ENCODE measurements at places on chromosomes 1 and 21.

DNA sequence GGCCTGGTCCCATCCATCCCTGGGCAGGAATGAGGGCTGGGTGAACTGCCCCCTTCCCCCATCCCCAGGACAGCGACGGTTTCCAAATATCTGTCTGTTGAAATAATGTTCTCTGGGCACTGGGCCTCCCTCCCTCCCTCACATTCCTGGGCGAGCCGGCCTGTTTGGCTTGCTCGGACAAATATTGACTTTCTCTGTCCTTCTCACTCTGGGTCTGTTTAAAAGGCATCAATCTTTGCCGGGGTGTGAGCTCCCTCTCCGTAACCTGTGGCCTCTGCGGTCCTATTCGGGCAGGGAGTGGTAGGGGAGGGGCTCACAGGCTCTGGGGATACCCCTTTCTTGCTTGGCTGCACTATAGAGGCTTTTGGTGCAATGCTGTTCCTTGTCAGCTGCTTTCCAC lies 40.2 kb downstream of the FOXD2 start:
- DNase-seq: no peak

DNA sequence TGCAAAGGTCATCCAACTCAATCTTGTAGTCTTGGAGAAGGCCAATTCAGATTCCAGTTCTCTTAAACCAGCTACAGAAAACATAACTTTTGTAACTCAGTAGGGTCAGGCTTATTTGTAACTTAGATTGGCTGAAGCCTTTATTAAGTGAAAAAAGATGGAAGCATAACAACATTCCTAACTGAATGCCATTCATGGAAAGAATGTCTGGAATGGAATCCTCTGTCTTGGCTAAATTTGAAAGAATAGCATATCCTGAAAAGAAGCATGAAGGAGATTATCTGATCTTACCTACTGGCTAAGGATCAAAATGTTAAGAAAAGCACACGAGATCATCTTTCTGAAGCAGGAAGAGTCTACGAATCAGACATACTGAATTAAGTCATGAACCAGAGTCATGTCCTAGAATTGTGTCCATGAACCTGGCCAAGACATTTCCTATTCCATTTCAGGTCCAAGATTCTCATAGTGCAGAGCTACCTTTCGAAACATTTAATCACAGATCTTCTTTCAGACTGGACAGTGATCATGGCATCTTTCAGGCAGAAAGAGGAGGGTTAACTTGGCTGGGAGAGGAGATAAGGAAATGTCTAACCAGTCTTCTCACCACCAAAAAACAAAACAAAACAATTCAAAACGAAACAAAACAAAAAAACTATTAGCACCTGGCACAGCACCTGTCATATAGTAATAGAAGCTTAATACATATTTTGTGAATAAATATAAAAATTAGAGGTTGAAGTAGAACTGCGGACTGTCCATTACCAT lies 75.6 kb downstream of the XCL2 start:
- no peak for DNase-seq

DNA sequence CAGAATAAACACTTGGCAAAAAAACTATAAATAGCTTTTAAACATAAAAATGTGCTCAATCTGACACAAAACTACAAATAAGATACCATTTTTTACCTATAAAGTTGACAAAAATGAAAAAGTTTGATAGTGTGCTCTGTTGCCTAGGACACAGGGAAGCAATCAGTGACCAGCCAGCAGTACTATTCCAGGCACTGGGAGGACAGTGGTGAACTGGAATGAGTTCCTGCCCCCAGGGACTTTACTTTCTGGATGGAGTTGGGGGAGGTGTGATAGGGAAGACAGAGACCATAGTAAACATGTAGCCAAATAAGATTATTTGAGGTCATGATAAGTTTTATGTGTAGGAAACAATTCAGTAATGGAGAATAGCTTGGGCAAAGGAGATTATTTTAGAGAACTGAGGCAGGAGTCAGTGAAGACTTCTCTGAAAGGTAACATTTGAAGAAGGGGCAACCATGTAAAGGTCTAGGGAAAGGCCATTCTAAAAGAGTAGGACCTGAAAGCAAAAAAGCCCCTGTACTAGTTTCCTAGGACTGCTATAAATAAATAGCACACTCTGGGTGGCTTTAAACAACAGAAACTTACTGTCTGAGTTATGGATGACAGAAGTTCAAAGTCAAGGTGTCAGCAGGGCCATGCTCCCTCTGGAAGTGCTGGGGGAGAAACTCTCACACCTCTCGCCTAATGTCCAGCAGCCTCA lies 42.0 kb downstream of the EEIG2 start:
- no peak for DNase-seq

DNA sequence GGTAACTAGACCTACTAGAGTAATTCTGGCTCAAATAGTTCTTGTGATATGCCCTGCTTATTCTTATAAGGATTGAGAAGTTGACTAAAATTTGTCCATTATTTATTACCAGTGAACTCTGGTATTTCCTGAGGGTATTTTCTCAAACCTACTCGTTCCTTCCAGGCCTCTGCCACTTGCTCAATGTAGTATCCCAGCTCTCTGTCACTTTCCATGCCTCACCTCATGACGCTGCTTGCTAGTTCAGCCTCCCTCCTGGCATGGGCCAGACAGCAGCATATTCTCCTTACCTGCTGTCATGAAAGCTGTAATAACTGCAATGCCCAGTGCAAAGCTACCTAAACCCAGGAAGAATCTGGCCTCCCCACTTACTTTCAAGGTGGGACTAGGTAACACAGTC lies 602.9 kb upstream of the ADAMTS5 start:
- no peak for DNase-seq

GRCh38 chr1:201990427-201990826 lies 8.0 kb downstream of the RNPEP start:
- DNase-seq: no peak

DNA sequence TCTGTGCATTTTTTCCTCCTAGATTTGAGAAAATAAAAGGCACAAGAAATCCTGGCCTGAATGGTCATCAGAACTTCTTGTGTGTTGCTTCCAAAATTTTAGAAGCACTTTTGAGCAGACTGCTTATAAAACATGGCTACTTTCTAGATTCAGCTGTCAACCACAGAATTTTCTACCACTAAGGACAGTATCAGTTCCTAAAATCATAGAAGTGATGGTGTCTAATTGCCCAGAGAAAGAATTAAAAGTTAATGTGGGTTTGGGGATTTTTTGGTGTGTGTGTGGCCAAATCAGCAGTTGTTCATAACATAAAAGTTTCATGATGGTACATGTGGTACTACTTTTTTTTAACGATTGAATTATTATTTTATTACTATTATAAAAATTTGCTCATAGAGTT lies 171.4 kb upstream of the SNX7 start:
- DNase-seq: no peak

DNA sequence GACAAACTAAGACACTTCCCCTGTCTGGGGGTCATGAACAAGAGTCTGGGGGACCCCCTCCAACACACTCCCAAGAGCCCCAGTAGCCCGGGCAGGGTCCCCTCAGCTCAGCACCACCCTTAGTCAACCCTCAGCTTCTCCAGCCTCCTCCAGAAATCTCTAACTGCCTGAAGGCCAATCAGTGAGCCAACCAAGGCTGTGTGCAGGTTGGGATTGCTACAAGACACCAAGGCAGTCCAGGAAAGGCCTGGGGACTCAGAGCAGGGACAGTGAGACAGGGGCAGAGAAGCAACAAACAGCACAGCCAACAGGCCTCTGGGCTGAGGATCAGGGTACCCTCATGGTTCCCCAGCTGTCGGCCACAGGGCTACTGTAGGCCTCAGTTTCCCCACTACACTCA lies 13.3 kb downstream of the SMIM12 start:
- DNase-seq: no peak

DNA sequence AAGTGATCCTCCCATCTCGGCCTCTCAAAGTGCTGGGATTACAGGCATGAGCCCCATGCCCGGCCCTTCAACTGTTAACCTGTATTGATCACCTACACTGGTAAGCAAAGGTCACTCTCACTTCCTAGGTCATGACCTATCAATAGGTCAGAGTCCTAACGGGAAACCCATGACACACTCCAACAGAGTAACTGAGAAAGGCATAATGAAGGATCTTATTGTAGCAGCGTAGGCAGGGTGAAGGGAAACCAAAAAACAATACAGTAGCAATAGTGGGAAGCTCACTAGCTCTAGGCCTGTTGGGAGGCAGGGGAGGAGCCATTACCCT lies 19.5 kb upstream of the IFNAR1 start:
- DNase-seq: no peak

DNA sequence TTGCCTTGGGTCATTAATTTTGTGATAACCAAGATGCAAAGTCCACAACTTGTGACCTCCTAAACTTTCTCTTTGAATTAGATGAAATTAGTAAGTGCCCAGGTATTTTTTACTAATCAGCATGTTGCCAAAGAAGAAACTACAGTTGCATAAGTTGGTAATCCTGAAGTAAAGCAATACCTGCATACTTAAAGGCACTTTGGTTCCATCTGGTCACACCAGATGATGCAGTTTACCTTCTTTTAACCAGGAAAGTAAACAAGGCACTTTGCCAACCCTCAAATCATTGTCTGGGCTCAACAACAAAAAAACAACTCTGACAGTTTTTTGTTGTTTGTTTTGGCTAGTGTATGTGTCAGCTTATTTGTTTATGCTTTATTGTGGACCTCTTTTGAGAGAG lies 55.5 kb upstream of the DYNLT5 start:
- DNase-seq: no peak

- DNase-seq: no peak
Observed at GRCh38 chr1:77776007-77776700, 3.3 kb upstream of the MIGA1 start.

DNA sequence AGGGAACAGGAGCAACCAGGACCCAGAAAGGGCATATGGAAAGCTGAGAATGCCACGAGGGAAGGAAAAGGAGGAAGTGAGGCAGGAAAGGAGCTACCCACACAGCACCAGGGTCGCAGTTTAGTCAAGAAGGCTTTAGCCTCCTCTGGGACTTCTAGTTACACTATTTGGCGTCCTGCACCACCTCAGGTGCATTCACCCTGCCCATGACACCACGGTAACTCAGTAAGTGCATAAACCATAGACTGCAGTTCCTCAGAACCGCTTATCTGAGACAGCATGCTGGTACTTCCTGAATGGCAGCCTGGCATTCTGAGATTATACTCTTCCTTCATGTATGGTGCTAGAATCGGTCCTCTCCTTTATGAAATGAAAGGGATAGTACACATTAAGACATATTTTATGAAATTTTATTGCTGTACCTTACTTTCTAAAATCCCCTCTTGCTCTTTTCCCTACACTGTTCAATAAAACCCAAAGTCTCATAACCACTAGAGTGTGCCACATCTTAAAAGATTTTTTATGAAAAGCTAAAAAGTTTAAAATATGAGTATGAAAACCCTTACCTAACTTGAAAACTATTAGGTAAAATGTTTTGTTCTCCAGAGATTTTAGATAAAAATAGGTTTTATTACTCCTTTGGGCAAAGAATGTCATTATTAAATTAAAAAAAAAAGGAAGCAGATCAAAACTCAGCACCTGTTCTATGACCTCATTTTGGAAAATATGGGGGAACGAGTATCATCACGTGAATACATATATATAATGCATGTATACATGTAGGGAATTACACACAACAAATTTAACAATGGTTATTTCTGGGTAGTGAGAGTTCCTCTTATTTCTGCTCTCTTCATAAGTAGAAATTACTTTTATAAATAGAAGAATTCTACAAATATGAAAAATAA lies 67.3 kb downstream of the VAV3 start:
- no peak for DNase-seq
